ENCODE measurements at places on chromosomes 16 and 17.

GRCh38 chr16:383326-384051, 1.7 kb upstream of the PGAP6 start:
- no peak for DNase-seq

- DNase-seq = no peak
These were observed 1.9 kb upstream of the CBLN1 start for GRCh38 chr16:49283376-49284049.

GRCh38 chr17:1492249-1493206, at the start of gene MYO1C:
Gene MYO1C, minus strand, starts transcription at chr17:1492686. Its CDS starts 199 bp downstream, at chr17:1492487.
- DNase-seq = no peak

GRCh38 chr16:87740441-87740840, 25.3 kb downstream of the KLHDC4 start:
- DNase-seq = no peak

- no peak for DNase-seq
These were observed 89.8 kb downstream of the GSG1L start for GRCh38 chr16:27973678-27974077.

DNA sequence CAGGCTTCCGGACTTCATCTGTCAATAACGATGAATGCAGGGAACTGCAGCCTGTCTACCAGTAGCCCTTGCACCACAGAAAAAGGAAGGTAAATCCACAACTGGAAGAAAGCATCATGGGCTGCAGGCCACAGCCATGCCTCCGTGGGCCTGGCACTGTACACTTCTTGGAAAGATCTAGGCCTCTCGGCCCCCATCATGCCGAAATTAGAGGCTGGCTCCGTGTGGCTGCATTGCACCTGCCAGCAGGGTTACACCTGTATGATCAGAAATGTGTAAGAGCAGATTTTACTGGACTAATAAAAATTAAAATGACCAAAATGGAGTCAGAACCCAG, 52.2 kb downstream of the SDK2 start:
- DNase-seq = no peak

DNA sequence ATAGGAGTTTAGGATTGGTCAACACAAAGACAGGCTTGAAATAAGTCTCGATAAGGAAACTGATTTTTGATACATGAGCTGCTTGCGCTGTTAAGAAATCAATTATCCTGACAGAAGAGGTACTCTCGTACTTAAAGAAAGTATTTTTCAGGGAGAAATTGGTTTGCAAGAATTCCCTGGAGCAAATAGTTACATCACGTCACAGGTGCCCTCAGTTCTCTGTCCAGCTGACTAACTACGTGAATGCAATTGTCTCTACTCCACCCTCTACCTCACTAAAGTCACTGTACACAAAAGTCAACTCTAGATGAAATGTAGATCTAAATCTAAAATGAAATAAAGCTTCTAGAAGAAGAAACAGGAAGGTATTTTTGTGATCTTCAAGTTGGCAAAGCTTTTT, 130.6 kb upstream of the KCNJ16 start:
- no peak for DNase-seq

GRCh38 chr17:64739316-64740058, 77.4 kb upstream of the SMURF2 start:
- peak; percentile 43 for DNase-seq

- no peak for DNase-seq
These were observed 18.3 kb downstream of the RARA start for GRCh38 chr17:40327244-40327729.

GRCh38 chr16:1180549-1181403, 27.9 kb downstream of the CACNA1H start:
- DNase-seq = no peak

DNA sequence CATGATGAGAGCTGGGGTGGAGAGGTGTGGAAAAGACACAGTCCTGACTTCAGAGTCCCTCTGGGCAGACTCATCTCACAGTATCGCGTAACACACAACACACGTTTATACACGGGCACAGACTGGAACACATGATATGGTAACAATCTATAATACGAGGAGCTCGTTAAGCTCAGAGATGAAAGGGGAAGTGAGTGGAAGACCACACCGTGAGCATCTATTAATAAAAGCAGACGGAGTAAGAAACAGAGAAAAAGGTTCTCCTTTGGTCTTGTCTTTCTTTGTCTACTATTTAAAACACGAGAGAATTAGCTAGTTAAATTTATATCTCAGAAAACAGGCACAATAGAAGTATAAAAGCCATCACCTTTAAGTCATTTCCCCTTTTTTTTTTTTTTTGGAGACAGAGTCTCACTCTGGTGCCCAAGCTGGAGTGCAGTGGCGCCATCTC, 13.5 kb downstream of the ANKRD11 start:
- no peak for DNase-seq

DNA sequence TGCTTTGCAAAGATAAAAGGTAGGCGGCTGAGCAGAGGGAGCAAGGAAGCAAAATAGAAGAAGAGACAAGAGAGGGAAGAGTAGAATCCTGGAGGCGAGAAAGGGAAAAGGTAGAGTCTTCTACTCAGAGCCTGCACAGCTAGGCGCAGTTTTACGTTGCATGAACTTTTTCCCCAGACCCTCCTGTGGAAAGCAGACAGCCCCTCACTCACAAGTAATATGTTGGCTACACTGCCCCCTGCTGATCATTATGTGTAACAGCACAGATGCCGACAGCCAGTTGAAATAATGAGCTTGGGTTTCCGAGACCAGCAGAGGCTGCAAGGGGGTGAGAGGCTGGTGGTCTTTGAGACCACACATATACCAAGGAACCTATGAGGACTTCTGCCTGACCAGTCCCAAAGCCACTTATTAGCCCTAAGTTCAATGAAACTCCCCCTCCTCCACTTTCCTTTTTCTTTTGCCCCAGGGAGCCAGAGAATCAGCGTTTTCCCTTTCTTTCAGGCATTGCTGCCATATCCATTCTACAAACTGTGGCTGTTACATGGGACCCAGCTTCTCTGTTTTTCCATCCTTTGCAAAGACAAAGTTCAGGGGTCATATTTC, 22.5 kb upstream of the CMTR2 start:
- no peak for DNase-seq

- DNase-seq = no peak
These were observed 12.1 kb upstream of the P2RX1 start for GRCh38 chr17:3928406-3928805.

Data from amniotic epithelial cell (primary cell).